ENCODE measurements at places on chromosomes 1 and 21.

GRCh38 chr21:37367703-37368540, 1.3 kb downstream of the DYRK1A start:
- DNase-seq, result no peak

GRCh38 chr1:16433030-16433429, 4.2 kb downstream of the SPATA21 start:
- DNase-seq, result no peak

DNA sequence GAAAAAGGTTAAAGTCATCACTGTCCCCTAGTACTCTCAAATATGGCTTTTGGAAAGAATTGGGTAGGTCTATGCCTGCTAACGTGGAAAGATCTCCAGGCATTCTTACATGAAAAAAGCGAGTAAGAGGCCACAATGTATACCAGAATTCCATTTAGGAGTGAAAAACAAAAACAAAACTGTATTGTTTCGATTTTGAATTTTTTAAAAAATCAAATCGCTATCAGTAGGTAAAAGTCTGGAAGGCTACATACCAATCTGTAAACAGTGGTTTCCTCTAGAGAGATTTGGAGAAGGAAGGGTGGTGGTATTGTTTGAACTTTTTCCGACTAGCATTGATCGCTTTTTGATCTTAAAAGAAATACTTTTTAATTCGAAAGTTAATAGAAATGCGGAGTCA, 55.9 kb downstream of the RRAGC start:
- DNase-seq, result no peak

DNA sequence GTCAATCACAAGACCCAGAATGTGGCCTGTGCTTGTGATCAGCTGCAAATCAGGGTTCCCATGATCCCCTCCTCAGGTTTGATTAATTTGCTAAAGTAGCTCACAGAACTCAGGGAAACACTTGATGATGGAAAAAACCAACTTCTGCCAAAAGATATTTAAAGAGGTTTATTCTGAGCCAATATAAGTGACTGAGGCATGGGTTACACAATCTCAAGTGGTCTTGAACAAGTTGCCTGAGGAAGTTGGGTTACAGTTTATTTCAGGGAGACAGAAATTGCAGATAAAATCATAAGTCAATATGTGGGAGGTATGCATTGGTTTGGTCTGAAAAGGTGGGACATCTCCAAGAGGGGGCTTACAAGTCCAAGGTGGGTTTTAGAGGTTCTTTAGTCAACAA, 243.1 kb downstream of the S1PR1 start:
- DNase-seq, result no peak

- DNase-seq, result no peak
Measured at GRCh38 chr1:168774241-168774640, 45.2 kb upstream of the DPT start.

- no peak for DNase-seq
Measured at GRCh38 chr1:119435052-119435451, 20.1 kb downstream of the HSD3B2 start.

- no peak for DNase-seq
Measured at GRCh38 chr1:57341721-57342120, 82.1 kb downstream of the DAB1 start.

DNA sequence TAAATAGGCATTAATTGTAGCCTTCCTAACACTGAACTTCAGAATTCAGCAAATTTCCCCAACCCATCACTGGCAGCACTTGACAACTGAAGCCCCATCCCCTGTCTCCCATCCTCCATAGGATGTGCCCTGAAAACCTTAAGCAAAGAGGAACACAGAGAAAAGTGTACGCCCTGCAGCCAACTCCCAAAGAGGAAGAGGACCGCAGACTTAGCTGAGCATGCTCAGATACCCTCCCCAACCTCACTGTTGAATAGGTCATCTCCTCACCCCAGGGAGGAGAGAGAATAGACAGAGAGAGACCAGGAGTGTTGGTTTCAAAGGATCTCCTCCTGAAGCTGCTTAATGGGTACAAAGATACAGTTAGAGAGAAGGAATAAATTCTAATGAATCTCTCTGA, 50.5 kb downstream of the CD2 start:
- DNase-seq, result no peak

- no peak for DNase-seq
Measured at GRCh38 chr1:57165546-57165945, 199.7 kb upstream of the C8B start.

DNA sequence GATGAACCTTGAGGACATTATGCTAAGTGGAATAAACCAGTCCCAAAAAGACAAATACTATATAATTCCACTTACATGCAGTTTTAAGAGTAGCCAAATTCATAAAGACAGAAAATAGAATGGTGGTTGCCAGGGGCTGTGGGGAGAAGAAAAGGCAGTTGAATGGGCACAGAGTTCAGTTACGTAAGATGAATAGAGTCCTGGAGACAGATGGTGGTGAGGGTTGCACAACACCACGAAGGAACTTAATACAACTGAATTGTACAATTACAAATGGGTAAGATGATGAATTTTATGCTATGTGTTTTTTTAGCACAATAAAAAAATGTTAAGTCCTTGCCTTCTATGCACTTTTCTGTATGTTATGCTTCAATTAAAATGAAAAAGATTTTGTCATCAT, 66.6 kb downstream of the CD34 start:
- no peak for DNase-seq

DNA sequence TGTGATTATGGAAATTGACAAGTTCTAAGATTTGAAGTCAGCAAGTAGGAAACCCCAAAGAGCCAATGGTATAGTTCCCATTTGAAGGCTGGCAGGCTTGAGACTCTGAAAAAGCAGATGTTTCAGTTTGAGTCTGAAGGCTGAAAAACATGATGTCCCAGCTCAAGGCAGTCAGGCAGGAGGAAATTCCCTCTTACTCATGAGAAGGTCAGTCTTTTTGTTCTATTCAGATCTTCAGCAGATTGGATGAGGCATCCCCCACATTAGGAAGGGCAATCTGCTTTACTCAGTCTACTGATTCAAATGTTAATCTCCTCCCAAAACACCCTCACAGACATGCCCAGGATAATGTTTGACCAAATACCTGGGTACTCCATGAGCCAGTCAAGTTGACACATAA, 372.5 kb upstream of the ST6GALNAC5 start:
- DNase-seq, result no peak

DNA sequence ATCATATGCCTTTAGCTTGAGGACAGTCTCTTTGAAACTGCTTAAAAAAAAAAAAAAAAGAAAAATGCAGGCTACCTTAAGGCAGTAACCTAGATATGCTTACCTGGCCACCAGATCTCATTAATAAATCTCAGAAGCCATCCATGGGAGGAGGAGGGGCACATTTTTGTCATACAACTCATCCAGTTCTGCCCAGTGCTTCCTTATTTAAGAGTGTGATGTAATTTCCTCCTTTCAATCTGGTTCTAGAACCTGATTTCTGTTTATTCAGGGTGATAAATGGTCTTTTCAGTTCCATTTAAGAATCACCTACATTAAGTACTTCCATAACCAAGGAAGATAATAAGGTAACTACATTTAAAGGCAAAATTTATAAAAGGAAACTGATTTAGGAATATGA, 6.1 kb downstream of the ERRFI1 start:
- DNase-seq, result no peak

GRCh38 chr21:37383086-37383485, 16.5 kb downstream of the DYRK1A start:
- DNase-seq, result no peak

- no peak for DNase-seq
Measured at GRCh38 chr1:17984583-17984982, 123.0 kb upstream of the IGSF21 start.

DNA sequence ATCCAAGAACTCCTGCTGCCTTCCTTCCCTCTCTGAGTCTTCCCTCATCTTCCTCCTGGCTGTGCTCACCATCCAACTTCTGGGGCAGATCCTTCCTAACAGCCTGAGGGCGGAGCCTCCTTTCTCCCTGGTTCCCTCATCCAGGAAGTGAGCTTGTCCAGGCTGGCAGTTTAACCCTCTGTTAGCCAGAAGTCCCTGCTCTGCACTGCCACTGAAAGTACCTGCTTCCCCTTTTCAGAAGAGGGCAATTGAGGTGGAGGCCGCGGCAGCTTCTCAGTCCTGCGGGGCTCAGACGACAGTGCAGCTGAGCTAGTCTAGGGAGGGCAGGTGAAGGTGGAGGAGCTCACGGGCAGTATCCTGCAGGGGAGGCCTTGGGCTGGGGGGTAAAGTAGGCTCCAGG, 149.1 kb downstream of the FCRL5 start:
- peak; percentile 31 for DNase-seq

DNA sequence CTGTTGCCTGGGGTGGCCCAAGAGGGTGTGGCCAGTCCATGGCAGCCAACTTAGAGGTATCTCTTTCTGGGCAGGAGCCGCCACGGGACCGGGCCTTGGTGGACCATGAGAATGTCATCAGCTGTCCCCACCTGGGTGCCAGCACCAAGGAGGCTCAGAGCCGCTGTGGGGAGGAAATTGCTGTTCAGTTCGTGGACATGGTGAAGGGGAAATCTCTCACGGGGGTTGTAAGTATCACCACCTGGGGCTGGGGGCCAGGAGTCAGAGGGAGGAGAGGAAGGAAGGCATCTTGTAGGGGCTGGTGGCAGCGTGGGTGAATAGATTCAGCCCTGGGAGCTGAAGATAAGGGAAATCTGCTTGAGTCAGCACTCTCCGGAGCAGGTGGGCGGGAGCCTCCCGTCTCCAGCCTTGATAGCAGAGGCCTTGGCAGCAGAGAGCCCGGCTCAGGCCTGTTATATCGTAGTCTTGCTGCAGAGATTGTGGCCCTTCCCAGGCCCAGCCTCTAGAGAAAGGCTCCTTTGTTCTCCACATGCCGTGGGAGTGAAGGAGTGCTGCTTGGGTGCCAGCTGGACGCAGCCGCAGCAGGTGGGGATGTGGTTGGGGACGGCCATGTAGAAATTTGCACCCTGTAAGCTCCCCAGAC, 25.4 kb downstream of the PHGDH start:
- DNase-seq, result no peak

GRCh38 chr1:36156329-36157114, 562 bp downstream of the MAP7D1 start:
- peak; percentile 70 for DNase-seq

GRCh38 chr1:2373551-2374251, 17.7 kb downstream of the MORN1 start:
- DNase-seq, result no peak

DNA sequence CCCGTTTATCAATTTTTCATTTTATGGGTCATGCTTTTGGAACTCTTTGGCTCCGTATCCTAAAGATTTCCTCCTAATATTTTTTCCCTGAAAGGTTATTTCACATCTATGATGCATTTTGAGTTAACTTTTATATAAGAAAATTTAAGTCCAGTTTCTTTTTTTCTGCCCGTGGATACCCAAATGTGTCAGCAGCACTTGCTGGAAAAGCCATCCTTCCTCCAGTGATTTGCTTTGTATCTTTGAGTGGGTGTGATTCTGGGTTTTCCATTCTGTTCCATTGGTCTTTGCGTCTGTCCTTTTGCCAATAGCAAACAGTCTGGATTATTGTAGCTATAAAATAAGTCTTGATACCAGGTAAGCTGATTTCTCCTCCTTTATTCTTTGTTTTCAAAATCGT, 15.6 kb upstream of the ABCG1 start:
- no peak for DNase-seq

GRCh38 chr1:1554926-1555915, 14.8 kb upstream of the TMEM240 start:
- DNase-seq, result peak; percentile 90

DNA sequence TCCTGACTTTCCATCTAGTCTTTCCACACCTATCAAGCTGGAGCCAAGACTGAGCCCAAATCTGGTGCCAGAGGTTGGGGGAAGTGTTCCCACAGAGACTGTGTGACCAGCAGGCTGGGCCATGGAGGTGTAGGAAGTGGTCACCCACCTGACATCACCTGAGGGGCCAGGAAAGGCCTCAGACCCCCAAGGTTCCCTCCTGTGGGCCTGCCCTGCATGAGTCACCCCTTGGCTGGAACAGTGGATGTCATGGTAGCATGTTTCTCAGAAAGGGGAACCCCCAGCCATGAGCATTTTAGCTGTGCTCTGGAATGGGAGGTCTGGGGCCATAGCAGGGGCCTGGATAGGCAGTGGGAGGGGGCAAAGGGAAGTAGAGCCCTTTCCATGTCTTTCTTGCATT, 5.7 kb upstream of the TNFRSF8 start:
- no peak for DNase-seq

- DNase-seq, result no peak
Measured at GRCh38 chr1:199918196-199918769, 109.2 kb upstream of the NR5A2 start.

DNA sequence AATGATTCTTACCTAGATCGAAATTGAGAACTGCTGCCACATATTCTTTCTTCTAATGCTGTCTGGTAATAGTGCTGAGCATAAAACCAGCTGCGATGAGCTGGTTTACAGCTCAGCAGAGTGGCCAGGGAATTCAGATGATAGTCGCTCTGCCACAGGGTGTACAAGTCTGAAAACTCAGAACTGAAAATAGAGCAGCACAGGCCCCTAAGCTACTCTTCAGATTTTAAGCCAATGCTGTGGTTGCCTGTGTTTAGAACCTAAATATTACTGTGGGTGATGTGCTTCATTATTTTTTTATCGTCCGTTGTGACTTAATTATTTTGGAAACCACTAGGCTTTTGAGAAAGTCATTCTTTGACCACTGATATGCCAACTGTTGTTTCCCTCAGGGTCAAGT, 152.0 kb downstream of the ADGRL4 start:
- DNase-seq, result no peak

DNA sequence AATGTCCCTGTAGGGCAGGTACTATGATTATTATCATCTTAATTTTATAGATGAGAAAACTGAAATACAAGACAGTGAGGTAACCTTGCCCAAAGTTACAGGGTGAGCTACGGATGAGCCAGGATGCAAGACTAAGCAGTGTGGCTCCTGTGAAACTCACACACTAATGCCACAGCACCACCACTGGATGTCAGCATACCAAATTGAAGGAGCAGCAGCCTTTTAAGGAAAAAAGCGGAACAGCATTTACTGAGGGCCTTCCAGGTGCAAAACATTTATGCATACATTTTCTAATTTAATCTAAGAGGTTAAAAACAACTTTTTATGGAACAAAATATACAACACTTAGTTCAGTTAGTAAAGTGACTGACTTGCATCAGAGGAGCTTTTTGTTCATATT, 41.7 kb downstream of the SEC16B start:
- peak; percentile 18 for DNase-seq

DNA sequence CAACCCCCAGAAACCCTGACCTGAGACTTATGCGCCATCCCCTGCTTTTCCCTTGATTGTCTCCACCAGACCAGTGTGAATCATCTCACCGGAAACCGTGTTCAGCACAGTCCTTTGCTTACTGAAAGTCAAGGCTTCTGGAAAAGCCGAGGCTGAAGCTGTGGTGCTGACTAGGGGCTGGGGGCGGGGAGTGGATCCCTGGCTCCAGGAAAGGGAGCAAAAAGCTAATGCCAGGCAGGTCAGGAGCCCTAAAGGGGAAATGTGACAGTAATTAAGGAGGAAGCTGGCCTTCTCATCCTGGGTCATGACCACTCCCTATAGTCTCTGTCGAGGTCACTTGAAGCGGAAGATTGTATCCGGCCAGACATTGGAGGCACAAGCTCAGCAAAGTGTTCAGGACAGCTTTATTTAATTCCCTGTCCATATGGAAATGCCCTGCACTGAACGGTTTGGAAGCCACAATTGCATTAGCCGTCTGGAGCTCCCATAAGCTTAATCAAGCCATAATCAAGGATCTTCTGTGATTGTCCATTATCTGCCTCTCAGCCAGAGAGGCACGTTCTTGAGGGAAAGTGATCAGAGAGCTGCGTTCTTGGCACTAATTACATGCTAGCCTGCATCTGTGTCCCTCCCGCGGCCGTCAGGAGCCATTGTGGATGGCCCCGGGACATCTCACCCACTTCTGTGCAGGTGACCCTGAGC, 403.6 kb downstream of the RRAGC start:
- DNase-seq, result peak; percentile 34

GRCh38 chr1:15663925-15664324, 20.2 kb upstream of the PLEKHM2 start:
- DNase-seq, result no peak

GRCh38 chr1:234961456-234962339, 166.9 kb downstream of the TOMM20 start:
- peak; percentile 69 for DNase-seq
